ENCODE measurements at places on chromosomes 12 and 14.

- DNase-seq, result no peak
These were observed 283.0 kb upstream of the RTL1 start for GRCh38 chr14:101186544-101186943.

DNA sequence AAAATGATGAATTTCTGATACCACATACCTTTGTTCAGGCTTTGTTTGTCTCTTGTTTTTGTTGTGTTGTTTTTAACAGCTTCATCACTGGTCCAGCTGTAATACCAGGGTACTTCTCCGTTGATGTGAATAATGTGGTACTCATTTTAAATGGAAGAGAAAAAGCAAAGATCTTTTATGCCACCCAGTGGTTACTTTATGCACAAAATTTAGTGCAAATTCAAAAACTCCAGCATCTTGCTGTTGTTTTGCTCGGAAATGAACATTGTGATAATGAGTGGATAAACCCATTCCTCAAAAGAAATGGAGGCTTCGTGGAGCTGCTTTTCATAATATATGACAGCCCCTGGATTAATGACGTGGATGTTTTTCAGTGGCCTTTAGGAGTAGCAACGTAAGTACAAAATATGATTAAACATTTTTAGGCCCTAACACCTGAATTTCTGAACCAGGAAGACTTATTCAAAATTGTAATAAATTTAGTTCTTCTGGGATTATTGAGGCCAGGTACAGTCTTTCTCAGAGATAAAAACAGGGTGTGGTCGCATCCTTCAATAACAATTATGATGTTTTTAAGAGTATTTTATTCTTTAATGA, 22.4 kb downstream of the RXYLT1 start:
- peak; percentile 50 for DNase-seq

DNA sequence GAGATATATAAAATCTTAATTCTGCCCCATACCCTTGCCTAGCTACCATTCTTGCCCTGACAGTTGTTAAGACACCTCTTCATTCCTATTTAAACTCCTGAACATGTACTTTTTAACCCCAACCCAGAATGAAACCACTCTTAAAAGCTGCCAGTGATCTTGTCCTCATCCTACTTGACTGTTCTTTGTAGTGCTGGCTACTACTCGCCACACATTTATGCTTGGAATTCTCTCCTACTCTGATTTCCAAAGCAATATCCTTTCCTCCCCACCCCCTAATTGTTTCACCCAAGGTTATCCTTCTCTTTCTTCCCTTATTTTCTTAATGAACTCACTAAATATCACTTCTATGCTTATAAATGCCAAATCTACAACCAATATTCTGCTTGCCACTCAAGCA, 4.1 kb downstream of the NFYB start:
- DNase-seq, result peak; percentile 70

DNA sequence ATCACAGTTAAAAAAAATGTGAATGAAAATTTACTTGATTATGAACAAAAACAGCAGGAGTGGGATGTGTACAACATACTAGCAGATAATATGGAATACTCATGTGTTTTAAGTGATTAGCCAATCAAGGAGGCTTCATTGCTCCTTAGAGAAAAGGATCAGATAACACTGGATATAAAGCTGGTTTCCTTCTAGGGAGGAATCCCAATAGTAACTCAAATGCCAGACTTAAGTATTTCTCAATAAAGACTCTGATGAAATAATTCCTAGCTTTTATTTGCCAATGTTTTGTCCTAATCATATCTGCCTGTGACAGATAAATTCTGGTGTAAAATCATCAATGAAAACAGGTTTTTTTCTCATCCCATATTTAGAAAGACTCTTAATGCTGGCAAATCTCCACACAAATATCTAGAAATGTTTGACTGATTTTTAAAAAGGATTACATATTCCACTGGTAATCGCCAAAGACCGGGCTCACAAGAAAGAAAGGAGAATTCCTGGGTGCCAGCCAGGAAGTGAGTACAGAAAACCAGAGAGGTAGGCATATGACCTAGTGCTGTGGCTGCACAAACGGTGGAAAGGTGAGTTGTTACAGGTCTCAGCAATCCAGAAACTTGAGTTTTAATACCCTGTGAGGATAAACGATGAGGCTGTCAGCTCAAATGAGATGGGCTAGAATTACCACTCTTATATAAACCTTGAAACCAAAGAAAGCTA, 108.6 kb upstream of the TTC7B start:
- DNase-seq, result peak; percentile 1

- peak; percentile 34 for DNase-seq
These were observed 7.7 kb downstream of the SETD3 start for GRCh38 chr14:99472937-99473336.

DNA sequence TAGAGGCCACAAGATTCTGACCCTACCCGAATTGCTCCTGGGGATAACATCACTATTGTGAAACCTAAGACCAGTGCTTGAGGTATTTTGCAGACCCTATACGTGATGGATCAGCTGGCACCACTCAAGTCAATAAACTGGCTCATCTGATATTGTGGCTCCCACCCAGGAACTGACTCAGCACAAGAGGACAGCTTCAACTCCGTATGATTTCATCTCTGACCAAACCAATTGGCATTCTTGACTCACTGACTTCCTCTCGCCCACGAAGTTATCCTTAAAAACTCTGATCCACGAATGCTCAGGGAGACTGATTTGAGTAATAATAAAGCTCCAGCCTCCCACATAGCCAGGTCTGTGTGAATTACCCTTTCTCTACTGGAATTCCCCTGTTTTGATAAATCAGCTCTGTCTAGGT, 1036.1 kb upstream of the TMEM132C start:
- peak; percentile 98 for DNase-seq

DNA sequence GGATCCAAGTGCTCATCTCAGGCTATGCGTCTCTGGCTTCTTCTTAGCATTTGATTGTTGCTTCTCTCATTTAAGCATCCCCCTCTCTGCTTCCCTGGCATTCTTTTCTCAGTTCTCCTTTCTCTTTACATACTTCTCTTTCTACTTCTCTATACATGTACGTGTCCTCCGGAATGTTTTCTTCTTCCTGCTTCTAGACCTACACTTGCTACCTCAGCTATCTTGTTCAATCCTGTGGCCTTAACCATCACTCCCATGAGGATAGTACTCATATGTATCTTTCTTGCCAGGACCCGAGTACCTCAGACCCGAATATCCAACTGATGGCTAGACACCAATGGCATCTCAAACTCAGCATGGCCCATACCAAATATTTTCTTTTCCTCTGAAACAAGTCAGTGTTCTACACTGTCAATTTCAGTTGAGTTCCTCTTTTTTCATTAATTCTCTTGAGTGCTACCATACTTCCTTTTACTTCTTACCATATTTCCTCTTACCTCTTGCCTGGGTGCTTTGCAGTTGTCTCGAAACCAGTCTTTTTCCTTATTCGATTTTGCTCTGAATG, 115.1 kb upstream of the SLC38A2 start:
- DNase-seq, result no peak

- no peak for DNase-seq
These were observed 181.9 kb downstream of the PAH start for GRCh38 chr12:102735104-102735503.

- no peak for DNase-seq
These were observed 5.0 kb upstream of the DUSP6 start for GRCh38 chr12:89357297-89357730.

DNA sequence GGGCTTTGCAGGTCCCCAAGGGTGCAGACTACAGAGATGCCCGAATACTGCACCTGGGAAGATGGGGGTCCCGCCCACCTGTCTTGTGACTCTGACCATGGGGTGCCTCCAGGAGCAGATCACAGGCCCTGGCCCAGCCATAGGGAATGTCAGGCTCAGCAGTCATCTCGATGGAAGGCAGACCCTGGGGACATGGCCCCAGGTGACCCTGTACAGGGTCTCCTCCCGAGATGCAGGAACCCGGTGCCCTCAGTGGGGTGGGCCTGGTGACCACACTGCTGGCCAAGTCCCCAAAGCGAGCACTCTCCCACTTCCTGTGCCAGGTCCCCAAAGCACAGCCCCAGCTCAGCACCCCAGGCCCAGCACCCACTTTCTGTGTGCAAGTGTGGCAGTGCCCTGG, 903.7 kb upstream of the USP15 start:
- DNase-seq, result no peak

GRCh38 chr14:68968051-68968450, 11.1 kb downstream of the ACTN1 start:
- no peak for DNase-seq

- DNase-seq, result no peak
These were observed 401.4 kb downstream of the RPL10L start for GRCh38 chr14:46250113-46250703.
